Hematopoietic multipotent progenitor cell (in vitro differentiated cells): ENCODE measurements at places on chromosomes 3 and 15. TPM values are rescaled to one million over a fixed set of nuclear protein-coding genes. Genes with fewer than 3 reads are reported as not detected.

Gene ACAD11
- 17.8 TPM for total RNA-seq

Gene SCAANT1
- total RNA-seq: not detected

Gene TRIM42
- total RNA-seq: not detected

Gene NKTR
- 56.3 TPM for total RNA-seq

Gene IMPG2
- 0.27 TPM for total RNA-seq

Gene PPP1R14D
- total RNA-seq: not detected

Gene CCRL2
- total RNA-seq: 7.0 TPM

Gene DNAH1
- total RNA-seq: 47.1 TPM

Gene RARB
- under 0.01 TPM for total RNA-seq

Gene ILDR1
- total RNA-seq: 0.54 TPM

Gene PLSCR5
- not detected for total RNA-seq

Gene SLC12A1
- not detected for total RNA-seq

Gene INSYN1
- not detected for total RNA-seq

Gene KCNH8
- 0.54 TPM for total RNA-seq

Gene CFAP20DC
- 1.1 TPM for total RNA-seq

Gene LRTM1
- not detected for total RNA-seq

Gene AADAC
- total RNA-seq: not detected

Gene CHCHD4
- 6.7 TPM for total RNA-seq

Gene LSMEM2
- total RNA-seq: not detected

Gene IDH3A
- total RNA-seq: 11.8 TPM

Gene BUB1B
- total RNA-seq: 3.0 TPM

Gene ANKRD63
- total RNA-seq: 1.1 TPM

Gene OR5H14
- not detected for total RNA-seq

Gene LRRIQ4
- under 0.01 TPM for total RNA-seq

Gene SEMA6D
- under 0.01 TPM for total RNA-seq

Gene UBR1
- total RNA-seq: 13.2 TPM

Gene KBTBD8
- total RNA-seq: 1.9 TPM

Gene CLDN1
- total RNA-seq: not detected

Gene INKA1
- total RNA-seq: 78.4 TPM

Gene SYNPR
- total RNA-seq: under 0.01 TPM

Gene TNFSF10
- 34.5 TPM for total RNA-seq

Gene EFHB
- total RNA-seq: not detected

Gene PP2D1
- not detected for total RNA-seq

Gene CADPS
- not detected for total RNA-seq

Gene SERINC4
- under 0.01 TPM for total RNA-seq

Gene ANKUB1
- total RNA-seq: not detected

Gene MKRN3
- 1.3 TPM for total RNA-seq

Gene ARHGEF26
- total RNA-seq: 1.1 TPM

Gene ELL3
- 7.0 TPM for total RNA-seq

Gene GOLGA8S
- 0.27 TPM for total RNA-seq

Gene GASK1A
- total RNA-seq: 1.6 TPM

Gene RNU5B-1
- not detected for total RNA-seq

Gene CRABP1
- total RNA-seq: 1.3 TPM

Gene COLQ
- 0.81 TPM for total RNA-seq

Gene ZNF660
- total RNA-seq: 4.8 TPM

Gene NR2E3
- total RNA-seq: not detected

Gene FBXL2
- total RNA-seq: 1.9 TPM

Gene LINGO1
- total RNA-seq: under 0.01 TPM

Gene CLRN1
- total RNA-seq: not detected

Gene RLBP1
- total RNA-seq: not detected
